Cardiac muscle cell (in vitro differentiated cells and primary cell): ENCODE measurements at places on chromosomes 12 and 14. TPM values are rescaled to one million over a fixed set of nuclear protein-coding genes. Genes with fewer than 3 reads are reported as not detected.
A peak's percentile ranks its signal among the peaks of the same experiment; 100 is the strongest.

The IL26 gene
- total RNA-seq, result not detected in 2 replicates

The STAC3 gene
- 15.3 and 28.4 TPM in 2 replicates for total RNA-seq

The RPGRIP1 gene
- 0.14 TPM in 1 of 2 replicates, not detected in the other for total RNA-seq

The HOXC4 gene
- total RNA-seq, result not detected in 2 replicates

The SIRT4 gene
- 7.4 and 10.3 TPM in 2 replicates for total RNA-seq

The BMP4 gene
- total RNA-seq, result 10.6 and 13.6 TPM in 2 replicates

GRCh38 chr14:104421401-104421821 is 158.2 kb upstream of the C14orf180 start:
- DNase-seq, result no peak

DNA sequence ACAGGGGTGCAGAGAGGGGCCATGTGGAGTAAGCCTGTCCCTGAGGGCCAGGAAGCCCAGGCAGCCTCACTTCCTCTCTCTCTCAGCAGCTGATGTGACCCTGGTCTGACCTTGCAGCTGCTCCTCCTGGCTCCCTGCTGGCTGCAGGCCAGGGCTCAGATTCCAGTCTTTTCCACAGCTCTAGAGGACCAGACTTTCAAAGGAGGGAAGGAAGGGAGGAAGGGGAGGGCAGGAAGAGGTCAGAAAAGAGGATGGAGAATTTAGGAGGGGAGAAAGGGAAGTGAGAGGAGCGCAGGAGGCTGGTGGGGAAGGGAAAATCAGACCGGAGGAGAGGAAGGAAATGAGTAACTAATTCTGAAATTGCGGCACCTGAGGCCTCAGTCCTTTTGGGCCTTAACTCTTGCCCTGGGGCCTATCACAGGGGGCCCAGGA is 40.9 kb upstream of the VASH1 start:
- peak; percentile 85 for DNase-seq

GRCh38 chr12:92488735-92489134 is 214.1 kb upstream of the PLEKHG7 start:
- no peak for DNase-seq

DNA sequence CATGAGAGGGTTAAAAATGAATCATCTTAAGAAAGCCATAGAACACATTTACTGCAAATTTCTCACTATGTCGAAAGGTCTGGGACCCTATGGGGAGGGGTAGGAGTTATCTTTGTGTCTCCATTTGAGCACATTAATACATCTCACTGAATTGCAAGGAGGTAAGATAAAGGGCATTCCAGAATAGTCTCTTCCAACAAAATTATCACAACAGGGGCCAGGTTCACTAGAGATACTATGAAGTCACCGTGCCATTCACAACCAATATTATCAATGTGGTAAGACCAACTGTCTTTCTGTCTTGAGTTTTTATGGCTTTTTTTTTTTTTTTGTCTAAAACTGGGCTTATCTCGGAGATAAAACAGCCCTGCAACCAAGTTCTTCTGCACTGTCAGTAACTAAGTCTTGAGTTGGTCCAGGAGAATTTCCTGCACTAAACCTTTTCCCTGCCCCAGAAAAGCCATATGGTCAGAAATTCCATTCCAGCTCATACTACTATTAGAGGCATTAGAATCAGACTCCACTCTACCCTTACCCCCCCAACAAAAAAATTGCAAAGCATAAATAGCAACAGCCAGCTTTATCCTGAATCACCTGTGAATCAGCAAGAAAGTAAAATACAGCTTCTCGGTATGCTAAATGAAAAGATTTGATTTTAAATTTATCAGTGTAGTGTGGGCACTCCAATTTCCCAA is 79.7 kb downstream of the PTPRR start:
- no peak for DNase-seq

GRCh38 chr12:49646331-49646830 is 23.0 kb downstream of the PRPF40B start:
- DNase-seq, result no peak

DNA sequence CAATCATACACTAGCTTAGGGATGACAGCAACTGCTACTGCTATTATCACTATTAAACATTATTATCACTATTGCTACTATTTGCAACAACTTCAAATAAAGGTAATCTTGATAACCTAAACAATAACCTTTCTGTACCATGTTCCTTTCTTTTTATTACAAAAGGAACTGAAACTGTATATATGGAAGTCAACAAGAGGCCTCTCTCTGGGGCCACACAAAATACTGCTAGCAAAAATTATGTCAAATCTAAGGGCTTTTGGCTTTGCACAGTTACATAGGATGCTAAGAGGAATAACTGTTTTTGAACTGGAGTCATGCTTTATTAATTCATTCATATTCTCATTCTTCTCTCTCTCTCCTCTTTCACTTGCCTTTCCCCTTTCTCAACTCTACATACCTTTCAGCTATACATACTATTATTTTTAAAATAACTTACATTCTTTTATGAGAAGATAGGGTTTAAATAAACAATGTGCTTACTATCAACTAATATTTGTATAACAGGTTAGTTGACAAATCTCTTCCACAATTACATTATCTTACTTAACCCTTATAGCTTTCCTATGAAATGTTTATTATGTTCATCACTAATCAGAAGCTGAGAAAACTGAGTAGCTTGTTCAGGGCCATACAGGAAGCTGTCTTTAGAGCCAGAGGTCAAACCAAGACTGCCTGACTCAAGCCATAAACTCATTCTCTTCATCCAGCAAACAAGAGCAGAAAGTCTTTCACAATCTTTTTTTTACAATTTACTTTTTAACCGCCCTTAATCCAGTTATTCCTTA is 25.7 kb downstream of the SPTSSA start:
- DNase-seq, result no peak

- no peak for DNase-seq
Observed at GRCh38 chr14:40870252-40870651, 736.4 kb upstream of the LRFN5 start.

DNA sequence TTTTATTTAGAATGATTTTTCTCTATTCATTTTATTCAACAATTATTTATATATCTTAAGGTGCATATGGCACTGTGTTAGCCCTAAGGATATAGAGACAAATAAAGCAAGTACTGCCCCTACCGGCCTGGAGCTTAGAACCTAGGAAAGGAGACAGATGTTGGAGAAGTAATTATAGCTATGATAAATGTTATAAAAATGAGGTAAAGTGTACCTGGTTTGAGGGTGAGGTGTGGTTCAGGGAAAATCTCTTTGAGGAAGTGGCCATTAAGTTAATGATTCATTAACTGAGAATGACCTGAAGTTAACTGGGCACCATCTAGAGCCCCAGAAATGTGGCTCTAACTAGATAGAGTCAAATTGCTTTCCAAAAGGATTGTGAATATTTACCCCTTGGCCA is 31.9 kb downstream of the CDKL1 start:
- DNase-seq, result no peak

- peak; percentile 26 for DNase-seq
Observed at GRCh38 chr12:103495469-103496456, at the start of gene C12orf42. Gene C12orf42 (minus strand): TSS chr12:103495968. CDS start chr12:103478426, 17,542 bp downstream.

- no peak for DNase-seq
Observed at GRCh38 chr12:1800401-1801302, 19.7 kb upstream of the LRTM2 start.

- no peak for DNase-seq
Observed at GRCh38 chr14:21155963-21156362, at the start of gene OR5AU1. Gene OR5AU1 (minus strand): TSS chr14:21156063. CDS start chr14:21155872, 191 bp downstream.

DNA sequence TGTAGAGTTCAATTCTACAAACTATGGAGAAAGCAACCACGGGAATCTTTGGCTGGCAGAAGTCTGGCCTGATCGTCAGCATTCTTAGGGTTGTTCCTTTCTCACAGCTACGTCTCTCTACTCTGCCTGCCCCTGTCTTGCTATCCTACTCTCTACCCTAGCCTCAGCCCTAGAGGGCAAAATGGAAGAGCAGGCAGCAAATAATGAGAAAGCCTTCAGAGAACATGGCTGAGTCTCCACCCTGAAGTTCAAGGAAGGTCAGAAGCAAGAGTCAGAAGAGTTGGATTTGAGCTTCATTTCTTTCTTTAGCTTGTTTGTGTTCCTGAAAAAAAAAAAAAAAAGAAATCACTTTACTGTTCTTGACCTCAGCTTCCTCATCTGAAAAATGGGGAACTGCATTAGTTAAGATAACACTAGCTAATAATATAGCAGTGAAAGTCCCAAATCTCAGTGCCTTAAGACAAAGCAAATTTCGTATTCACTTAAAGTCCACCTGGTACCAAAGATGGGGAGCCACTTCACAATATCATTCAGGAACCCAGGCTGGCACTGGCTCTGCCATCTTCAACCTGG is 50.2 kb upstream of the CCND2 start:
- DNase-seq, result no peak

GRCh38 chr14:78581229-78581628 is 411.1 kb downstream of the NRXN3 start:
- DNase-seq, result no peak

DNA sequence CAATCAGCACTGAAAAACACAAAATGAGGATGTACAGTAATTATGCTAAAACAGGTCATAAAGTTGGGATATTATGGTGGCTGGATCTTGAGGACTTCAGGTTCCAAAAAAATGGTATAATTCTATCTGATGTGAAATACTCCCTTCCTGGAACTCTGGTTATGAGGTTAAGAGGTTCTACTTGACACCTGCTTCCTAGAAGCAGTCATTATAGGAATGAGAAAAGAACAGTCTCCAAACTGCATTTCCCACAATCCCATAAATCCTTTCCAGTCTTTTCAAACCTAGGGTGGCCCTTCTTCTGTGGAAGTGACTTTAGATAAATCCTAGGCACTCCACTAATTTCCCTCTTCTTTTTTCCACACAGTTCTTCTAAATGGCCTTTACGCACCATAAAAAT is 63.7 kb upstream of the OR10AD1 start:
- DNase-seq, result no peak

- peak; percentile 64 for DNase-seq
Observed at GRCh38 chr12:53743266-53744129, 8.3 kb downstream of the CISTR start.

DNA sequence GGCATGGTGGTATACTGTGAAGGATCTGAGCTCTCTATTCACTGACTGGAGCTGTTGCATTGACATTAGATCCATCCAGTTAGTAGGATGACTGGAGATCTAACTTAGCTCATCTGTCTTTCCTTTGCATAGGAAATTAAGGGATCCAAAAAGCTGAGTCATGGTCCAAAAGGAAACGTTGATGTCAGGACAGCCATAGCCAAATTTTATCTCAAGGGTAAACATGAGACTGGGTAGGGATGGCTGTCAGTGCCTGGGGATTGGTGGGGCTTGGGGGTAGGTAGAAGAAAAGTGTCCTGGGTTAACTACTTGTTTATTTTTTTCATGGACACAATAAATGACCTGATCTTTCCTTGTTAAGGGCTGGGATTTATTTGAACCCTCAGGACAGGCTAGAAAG is 4.6 kb downstream of the FAM177A1 start:
- DNase-seq, result peak; percentile 72

DNA sequence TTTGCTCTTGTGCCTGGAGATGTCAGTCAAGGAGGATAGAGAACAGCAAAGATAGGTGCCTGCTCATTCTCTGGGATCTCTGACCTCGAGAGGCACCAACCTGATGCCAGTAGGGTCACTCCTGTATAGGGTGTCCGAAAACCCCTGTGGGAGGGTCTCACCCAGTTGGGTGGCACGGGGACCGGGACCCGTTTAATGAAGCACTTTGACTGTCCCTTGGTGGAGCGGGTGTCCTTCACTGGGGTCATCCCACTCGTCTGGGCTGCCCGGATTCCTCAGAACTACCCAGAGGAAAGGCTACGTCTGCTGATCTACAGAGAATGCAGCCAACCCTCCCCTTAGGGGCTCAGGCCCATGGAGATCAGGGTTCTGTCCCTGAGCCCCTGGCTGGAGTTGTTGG is 157.6 kb downstream of the CAPZA3 start:
- DNase-seq, result no peak
